Stimulated activated CD8-positive, alpha-beta memory T cell treated with anti-CD3 and anti-CD28 coated beads, Interleukin-15, amount 100 ng/mL, for 1 hour (primary cell): ENCODE measurements at places on chromosomes 2 and 18.

- no peak for DNase-seq
Observed at GRCh38 chr2:201983174-201983573, 50.5 kb upstream of the FZD7 start.

DNA sequence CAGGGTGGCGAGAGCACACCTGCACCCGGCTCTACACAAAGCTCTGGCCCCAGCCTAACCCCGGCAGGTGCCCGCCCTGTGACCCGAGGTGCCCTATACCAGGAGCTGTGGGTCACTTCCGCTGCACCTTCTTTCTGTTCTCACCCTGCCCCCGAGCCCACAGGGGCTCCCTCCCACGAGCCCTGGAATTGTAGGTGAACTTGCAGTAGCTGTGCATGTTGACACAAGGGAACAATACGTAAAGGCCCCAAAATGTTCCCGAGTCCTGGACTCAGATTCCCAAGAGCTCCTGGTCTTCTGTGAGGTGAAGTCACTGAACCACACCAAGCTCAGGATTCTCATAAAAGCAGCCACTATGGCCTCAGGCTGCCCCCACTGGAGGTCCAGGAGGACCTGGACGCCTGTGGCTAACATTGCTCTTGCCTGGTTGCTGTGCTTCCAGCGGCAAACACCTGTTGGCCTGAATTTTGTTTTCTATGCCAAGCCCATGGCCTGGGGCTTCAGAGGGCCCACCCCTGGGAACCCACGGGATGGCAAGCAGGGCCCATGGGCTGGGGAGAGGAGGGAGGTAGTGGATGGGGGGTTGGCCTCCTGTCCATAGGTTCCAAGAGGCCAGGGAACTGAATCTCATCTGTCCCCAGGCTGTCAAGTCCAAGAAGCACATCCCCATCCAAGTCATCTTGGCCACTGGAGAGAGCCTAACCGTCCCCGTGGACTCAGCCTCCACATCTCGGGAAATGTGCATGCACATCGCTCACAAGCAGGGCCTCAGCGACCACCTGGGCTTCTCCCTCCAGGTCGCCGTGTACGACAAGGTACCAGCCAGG lies 23.2 kb upstream of the GPR17 start:
- DNase-seq, result no peak

DNA sequence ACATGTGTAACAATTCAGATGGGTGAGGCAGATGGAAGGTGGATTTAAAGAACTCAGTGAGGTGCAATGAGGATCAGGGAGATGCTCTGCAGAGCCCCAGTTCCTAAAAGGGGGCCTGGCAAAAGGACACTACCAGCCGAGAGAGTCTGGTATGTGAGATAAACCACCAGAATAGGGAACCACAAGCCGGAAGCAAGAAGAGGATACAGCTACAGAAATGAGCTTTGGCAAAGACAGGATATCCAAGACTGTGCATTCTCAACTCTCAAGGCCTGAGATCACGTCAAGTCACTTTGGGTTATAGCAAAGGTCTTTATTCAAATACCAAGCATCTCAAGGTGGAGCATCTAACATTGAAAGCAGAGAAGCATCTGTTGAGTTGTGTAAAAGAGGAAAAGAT lies 293.5 kb downstream of the ARHGAP15 start:
- no peak for DNase-seq

GRCh38 chr18:11887328-11888128 lies 20.6 kb downstream of the MPPE1 start:
- DNase-seq, result no peak

GRCh38 chr2:231218366-231218765 lies 19.9 kb downstream of the ARMC9 start:
- no peak for DNase-seq

GRCh38 chr2:8923183-8923582 lies 80.3 kb downstream of the MBOAT2 start:
- no peak for DNase-seq

- no peak for DNase-seq
Observed at GRCh38 chr2:226771067-226771466, 28.6 kb downstream of the IRS1 start.

DNA sequence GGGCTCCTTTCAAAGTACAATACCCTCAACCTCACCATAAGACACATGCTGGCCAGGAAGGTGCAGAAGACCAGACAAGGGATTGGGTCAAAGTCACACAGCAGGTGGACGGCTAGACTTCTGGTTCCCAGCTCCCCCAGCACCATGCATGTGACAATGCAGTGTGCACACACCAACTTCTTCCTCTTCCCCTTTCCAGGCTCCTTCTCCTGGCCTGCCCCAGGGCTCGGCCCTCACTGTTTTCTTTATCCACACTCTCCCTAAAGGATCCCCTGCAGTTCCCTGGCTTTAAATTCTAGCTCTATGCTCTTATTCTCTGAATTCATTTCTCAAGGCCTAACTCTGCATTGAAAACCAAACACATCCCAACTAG lies 82.3 kb downstream of the LOXHD1 start:
- no peak for DNase-seq

DNA sequence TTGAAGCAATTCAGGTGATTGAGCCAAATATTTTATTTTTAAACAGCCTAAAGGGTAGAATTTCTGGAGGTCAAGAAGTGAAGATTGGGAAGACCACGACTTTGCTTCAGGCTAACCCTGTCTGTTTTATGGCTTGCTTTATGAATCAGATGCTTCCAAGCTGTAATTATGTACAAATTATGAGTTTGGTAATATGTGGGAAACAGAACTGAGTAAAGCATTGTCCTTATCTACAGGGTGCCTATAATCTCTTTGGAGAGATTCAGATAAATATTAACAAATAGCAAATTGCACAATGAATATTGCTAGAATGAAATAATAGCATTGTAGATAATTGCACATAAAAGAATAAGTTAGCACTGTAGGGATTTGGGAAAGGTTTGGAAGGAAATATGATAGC lies 539.4 kb upstream of the CDH2 start:
- no peak for DNase-seq

DNA sequence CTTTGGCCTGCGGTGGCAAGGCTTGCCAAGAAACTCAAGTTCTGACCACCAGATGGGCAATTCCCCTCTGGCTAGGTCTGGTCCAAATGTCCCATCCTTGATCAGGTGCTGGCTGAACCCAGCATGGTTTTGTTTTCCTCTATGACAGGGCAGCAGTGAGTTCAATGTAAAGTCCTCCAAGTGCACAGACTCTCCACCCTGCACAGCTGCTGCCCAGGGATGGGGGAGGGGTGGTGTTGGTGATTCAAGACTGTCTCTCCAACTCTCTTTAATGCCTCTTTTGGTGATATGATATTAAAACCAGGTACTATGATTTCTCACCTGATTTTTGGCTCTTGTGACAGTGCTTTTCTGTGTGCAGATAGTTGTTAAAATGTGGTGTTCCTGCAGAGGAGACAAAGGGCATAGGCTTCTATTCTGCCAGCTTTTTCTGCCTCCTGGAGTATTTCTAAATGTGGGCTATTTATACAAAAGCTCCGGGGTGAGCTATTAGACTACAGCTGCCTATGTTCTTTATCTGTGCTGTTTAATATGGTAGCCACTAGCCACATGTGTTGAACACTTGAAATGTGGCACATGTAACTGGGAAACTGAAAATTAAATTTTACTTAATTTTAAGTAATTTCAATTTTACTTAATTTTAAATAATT lies 64.0 kb upstream of the STK39 start:
- DNase-seq, result no peak

- DNase-seq, result no peak
Observed at GRCh38 chr2:210287301-210287700, 27.7 kb downstream of the MYL1 start.

GRCh38 chr2:223598994-223599639 lies 3.0 kb downstream of the SCG2 start:
- DNase-seq, result no peak

GRCh38 chr2:158692372-158693103 lies 102.6 kb upstream of the DAPL1 start:
- no peak for DNase-seq

- DNase-seq, result peak; percentile 17
Observed at GRCh38 chr2:112121682-112122254, 16.4 kb upstream of the FBLN7 start.

- DNase-seq, result no peak
Observed at GRCh38 chr2:216768908-216769411, 73.6 kb upstream of the IGFBP5 start.

DNA sequence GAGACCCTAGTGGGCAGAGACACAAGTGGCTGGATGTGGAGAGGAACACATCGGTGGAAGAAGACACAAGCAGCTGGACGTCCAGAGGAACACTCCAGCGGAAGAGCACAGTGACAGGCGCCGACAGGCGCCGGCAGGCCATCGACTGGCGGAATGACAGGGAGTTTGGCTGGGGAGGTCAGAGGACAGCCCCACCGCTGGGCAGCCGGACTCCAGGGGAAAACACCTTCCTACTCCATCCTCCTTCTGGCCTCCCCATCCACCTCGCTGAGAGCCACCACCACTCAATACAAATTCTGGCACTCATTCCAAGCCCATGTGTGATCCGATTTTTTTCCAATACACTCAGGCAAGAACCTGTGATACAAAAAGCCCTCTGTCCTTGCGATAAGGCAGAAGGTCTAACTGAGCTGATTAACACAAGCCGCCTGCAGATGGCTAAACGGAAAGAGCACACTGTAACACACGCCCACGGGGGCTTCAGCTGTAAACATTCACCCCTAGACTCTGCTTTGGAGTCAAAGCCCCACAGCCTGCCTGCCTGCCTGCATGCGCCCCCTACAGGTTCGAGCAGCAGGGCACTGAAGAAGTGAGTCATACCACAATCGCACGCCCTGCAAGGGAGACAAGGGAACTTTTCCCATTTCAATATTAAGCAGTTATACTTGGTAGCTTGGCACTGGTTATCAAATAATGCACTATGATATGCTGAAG lies 50.2 kb upstream of the LRP1B start:
- DNase-seq, result no peak

- DNase-seq, result no peak
Observed at GRCh38 chr2:47767497-47767844, 15.5 kb upstream of the MSH6 start.

GRCh38 chr18:44701227-44701626 lies 20.5 kb downstream of the SETBP1 start:
- DNase-seq, result no peak

DNA sequence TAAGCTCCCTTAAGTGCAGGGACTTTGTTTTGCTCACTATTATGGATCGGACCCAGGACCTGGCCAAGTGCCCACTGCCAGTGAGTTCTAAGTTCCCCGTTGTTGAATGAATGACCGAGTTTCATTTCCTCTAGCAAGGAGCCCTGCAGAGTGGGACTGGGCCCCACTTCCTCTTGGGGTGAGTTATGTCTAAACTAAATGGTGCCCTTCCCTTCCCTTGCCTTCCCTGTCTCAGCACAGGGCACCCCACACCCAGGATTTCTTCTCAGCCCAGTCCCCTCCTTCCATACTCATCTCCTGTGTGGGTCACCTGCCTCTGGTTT lies 195.3 kb upstream of the HS6ST1 start:
- DNase-seq, result no peak

DNA sequence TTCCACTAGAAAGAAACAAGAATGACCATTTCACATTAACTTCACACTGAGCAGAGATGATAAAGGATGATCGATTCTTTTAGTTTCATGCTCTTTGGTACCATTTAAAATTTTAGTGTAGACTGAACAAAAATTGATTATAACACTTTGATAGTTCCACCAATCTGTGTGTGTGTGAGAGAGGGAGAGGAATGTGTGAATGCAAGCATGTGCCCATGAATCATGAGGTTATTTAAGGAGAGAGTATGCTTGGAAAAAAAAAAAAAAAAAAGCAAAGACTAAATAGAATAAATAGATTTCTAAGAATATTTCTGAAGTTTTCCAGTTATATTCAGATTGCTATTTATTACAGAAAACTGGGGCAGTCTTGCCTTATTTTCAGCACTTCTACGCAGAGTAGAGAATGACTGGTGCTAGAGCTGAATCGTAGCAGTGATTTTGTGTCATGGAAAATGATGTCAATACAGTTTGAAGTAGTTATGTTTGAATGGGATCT lies 900.8 kb downstream of the SLC4A3 start:
- no peak for DNase-seq

GRCh38 chr18:58761970-58762780 lies 90.9 kb downstream of the MALT1 start:
- DNase-seq, result no peak

- no peak for DNase-seq
Observed at GRCh38 chr2:36371928-36372391, 16.4 kb downstream of the CRIM1 start.

DNA sequence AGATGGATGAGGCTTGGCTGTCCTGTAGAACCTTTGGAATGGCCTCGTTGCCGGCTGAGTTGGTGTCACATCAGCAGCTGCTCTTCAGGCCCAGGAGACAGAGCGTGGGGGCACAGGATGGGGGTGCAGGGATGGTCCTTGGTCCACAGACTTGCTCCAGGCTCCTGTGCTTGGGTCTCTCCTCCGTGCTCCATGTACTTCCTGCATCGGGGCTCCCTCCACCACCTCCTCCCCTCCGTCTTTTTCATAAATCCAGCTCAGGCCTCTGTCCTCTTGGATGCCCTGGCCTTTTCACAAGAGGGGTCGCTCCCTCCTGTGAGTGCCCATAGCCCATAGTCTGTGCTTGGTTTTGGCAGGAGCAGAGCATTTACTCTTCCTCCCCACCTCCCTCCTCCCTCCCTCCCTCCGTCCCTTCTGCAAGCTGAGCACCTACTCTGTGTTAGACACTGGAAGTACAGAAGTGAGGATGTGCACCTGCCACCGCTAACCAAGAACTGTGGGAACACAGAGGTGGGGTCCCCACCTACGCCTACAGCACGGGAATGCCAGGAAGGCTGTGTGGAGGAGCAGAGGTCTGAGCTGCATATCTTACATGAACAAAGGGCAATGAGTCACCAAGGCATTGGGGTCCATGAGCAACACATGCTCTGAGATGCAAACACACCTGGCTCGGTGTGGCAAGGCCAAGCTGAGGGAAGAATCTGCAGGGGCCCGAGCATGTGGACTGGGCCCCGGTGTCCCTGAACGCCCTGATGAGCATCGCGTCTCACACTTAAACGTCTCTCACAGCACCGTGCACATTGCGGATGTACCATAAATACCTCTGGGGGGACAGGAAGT lies 458.7 kb upstream of the HS6ST1 start:
- DNase-seq, result no peak

DNA sequence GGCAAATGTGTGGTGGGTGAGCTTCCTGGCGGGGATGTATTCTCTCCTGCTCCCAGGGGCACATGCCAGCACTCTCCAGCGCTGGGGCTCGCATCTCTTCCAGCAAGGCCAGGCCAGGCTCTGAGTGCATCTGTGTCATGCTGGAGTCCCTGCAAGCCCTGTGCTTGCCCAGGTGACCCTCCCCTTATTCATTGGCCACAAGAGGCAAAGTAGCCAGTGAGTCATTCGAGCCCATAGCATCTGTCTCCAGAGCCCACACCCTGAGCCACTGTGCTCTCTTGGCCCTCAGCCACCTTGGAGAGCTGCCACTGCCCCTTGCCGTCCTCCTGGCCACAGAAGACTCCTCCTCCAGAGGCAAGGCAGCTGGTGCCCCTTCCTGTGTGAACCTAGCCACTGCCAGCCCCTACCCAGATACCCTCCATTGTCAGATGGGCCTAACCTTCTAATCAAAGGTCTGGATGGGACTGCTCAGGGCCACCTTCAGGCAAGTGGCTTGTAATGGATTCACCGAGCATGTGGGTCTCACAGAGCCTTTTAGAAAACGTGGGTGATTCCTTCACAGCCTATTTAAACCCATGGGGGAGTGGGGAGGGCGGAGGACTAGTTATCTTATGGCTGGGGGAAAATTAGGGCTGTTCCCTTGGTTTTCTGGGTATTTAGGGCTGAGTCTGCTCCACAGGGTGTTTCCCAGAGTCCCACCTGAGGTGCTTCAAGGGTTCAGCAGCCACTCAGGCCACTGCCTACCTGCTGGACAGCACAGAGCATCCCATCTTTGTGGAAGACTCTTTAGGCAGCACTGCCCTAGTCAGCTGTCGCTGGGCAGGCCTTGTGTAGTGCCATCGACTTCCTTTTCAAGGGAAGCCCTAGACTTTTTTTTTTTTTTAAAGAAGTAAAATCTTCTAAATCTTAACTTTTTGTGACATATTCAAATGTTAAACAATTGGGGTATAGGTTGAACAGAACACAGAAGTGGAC lies 137.4 kb downstream of the ACOXL start:
- DNase-seq, result no peak
